Fibroblast of lung (primary cell): ENCODE measurements at places on chromosomes 2 and 18. TPM values are rescaled to one million over a fixed set of nuclear protein-coding genes. Genes with fewer than 3 reads are reported as not detected.
A peak's percentile ranks its signal among the peaks of the same experiment; 100 is the strongest.

GRCh38 chr2:205657579-205657978 is 24.7 kb upstream of the NRP2 start:
- peak; percentile 70 for DNase-seq

DNA sequence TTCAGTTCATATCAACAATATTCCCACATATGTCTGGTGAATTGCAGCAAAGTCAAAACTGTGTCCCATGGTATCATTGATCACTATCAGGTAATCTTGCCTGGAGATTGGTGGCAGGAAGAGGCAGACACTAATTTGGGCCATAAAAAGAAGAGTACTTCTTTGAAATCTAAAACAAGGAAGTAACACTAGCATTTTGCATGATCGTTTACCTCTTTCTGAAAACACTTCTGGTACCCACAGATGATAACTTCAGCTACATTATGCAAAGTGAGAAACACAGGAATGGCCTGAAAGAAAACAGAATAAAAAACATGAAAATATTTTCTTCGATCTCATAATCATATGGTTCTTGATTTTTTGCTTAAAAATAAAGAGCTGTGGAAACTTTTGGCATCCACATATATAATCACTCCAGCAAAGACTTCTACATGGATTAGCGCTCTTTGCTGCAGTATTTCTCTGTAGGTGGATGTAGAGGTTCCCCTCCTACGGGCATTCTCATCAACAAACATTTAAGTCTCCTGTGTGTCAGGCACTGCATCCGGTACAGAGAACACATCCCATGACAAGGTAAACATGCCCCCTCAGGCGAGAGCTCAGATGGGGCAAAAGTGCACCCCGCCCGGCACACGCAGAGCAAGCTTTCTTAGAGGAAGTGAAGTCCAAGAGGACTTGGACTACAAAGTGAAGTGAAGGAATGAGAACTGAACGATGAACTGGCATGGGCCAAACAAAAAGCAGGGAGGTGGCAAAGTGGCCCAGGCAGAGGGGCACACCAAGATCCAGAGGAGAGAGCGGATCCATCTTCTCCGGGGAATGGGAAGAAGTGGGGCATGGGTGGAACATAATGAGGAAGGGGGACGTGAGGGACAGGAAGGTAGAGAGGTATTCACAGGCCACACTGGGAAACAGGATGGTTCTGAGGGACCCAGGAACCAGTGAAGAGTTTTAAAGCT is 68.0 kb upstream of the RIOK3 start:
- DNase-seq = no peak

DNA sequence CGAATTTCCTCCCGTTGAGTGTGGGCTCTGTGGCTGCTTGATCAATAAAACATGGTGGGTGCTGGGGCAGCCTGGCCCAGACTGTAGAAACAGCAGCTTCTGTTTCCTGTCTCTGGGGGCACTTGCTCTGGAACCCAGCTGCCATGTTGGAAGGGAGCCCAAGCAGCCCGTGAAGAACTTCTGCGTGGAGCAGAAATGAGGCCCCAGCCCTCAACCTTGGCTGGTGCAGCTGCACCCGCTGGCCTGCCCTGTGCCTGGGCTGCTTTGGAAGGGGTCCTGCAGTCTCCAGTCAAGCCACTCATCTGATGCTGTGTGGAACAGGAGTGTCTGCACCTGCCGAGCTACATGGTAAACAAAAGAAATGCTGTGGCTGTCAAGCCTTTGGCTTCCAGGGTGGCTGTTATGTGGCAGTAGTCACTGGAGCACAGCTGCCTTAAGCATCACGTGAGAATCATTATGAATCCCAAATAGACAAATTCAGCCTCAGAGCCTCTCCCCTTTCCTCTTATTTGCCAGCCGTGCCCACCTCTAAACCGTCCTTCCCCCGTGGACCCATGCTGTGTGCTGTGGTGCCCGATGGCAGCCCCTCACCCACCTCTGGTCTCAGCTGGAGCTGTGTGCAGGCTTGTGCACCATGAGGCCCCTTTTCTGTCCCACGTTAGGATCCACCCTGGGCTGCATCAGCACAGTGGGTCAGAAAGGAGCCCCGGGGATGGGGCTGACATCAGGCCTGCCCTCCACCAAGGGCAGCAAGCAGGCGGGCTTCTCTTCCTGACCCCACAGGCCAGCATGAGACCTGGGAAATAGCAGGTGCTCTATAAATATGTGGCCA is 134.0 kb upstream of the HDAC4 start:
- no peak for DNase-seq

- no peak for DNase-seq
Observed at GRCh38 chr2:96262306-96262705, 3.5 kb downstream of the TMEM127 start.

DNA sequence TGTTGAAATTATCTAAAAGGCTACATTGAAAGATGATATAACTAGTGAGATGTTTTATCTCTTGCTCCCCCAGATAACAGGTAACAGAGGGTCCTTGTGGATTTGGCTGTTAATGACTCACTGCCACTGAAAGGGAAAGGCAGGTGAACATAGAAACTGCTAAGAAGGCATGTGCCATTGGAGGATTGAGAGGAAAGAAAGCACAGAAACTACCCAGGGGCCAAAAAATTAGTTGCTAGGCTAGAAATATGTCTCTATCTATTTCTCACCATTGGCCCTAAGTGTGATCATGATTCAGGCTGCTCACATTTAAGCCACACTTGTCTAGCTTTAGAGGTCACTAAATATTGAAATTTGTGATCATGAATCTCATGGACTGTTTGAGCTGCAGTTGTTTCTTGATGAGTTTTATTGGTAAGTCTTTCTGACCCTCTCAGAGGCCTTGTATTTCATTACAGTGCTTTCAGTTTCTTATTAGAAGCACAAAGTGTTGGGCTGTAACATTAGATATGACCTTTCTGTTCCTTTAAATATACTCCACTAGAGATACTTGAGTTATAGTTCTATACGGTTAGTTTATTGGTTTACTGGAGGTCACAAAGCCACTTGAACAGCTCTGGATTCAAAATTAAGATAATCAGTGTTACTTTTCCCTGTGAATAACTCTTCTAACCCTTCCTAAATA is 26.2 kb downstream of the NAB1 start:
- no peak for DNase-seq

GRCh38 chr18:22711192-22711685 is 221.9 kb upstream of the RBBP8 start:
- peak; percentile 87 for DNase-seq

GRCh38 chr18:23107718-23108117 is 27.6 kb upstream of the CABLES1 start:
- no peak for DNase-seq

DNA sequence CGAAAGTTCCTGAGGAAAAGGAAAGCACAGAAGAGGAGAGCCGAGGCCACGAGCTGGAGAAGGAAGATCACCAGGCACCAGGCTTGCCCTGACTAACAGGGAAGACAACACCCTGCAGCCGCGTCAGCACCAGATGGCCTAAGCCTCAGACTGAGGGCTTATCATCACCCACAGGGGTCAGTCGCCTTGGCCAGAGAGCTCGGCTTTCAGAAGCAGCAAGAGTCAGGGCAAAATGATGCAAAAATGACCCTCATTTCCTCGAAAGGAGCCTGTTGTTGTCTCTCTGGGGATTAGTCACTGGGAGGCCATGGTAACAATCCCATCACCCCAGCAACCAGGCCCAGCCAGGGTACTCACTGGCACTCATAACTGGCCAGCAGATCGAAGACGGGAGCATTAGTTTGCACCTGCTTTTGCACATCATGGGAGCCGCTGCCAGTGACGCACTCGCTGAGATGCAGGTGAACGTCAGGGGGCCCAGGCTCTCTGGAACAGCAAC is 42.7 kb upstream of the ZFP36L2 start:
- peak; percentile 98 for DNase-seq

DNA sequence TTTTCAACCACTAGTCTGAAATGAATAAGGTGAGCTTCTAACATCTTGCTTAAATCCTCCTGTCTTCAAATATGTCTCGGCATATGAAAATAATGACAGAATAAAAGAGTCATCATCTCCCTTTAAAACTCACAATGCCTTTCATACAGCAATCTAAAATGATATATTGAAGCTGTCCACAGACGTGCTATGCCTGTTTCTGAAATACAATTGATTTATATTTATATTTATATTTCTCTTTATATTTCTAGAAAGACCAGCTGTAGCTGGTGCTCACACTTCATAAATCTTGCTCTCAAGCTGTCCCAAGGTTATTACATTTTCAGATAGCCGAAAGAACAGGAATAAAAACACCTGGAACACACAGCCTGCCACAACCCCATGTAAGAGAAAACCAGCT is 11.1 kb downstream of the MBP start:
- DNase-seq = no peak

- no peak for DNase-seq
Observed at GRCh38 chr2:156242874-156243273, 89.6 kb downstream of the NR4A2 start.

DNA sequence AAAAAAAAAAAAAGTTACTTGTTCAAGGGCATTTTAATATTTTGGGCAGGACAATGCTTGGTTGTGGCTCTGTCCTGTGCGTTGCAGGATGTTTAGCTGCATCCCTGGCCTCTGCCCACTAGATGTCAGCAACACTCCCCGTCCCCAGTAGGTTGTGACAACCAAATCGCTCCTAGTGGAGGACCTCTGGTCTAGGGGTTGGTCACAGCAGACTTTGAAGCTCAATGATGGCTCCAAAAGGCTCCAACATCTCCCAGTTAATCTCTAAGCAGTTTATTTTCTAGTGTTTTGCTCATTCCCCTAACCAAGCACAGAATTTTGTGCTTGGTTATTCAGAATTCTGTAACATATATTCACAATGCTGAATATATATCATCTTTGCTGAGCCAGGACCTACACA is 67.0 kb downstream of the CHRNA1 start:
- DNase-seq = peak; percentile 50

DNA sequence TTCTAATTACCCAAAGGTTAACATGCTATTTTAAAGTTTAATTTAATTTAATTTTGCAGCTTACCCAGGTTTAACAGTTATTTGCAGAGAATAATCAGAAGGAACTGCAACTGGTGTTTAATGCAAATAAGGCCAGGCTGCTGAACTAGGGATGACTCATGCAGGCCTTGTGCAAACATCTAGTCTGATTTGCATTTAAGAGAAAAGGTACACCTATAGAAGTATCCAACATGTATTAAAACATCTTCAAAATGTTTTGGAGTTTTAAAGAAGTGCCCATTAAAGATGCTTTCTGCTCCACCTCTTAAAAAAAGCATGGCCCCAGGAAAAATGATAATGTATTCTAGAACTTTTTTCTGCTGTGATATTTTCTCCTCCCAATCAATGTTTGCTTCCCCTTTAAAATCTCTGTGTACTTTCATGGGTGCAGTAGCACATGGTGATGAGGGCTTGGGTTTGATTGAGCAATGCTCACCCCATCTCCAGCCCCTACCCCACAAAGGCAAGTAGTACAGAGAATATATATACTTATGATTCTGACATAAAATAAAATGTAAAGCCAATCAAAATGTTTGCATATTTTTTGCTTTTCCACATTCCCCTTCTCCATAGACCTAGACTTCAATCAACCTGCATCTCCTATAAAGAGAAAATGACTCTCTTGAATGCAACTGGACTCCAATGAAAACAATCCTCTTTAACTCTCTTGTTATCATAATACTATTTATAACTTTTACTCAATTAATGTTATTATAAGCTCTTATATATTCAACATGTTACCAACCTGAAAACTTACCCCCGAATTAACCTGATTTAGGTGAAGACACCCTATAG is 54.1 kb downstream of the ATP8B1 start:
- peak; percentile 69 for DNase-seq

DNA sequence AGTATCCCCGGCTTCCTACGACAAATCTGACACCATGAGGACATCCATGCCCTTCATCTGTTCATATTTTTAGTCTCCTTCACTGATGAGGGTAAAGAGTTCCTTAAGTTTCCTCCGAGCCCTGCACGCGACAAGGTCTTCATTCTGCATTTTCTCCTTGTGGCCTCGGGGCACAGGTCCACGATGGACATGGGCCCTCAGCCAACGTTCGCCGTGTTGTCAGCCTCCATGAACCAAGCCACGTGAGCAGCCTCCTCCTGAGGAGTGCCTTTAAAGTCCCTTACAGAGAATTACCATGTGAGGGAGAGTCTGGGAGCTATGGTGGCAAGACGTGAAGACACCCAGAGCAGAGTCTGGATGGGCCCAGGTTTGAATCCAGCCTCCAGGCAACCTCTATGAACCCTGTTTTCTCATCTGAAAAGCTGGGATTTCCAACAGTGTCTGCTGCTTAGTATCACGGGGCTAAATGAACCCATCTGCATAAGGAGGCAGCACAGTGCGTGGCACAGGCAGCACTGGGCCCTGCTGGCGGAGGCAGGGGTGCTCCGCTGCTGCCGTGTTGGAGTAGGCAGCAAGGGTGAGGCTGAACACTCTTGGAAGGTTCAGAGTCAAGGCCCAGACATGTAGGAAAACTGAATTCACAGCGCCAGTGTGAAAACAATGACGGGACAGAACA is 54.1 kb downstream of the EIPR1 start:
- no peak for DNase-seq

- no peak for DNase-seq
Observed at GRCh38 chr2:42693013-42693615, 70.8 kb downstream of the OXER1 start.

DNA sequence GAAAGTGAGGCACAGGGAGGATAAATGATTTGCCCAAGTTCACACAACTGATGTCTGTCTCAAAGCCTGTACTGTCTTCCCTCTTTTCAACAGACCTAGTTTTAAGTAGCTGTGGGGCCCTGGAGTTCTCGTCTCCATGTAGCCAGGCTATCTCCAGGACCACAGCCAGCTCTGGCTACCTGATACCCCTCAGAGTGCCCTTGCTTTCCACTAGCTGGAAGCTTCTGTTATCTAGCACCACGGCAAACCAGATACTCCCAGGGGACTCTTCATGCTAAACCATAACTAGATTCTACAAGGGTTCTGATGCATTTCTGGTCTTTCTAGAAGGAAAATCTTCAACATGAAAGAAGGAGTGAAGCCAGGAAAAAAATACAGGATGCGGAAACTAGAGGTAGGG is 137.3 kb downstream of the GALNT14 start:
- DNase-seq = no peak

GRCh38 chr2:128774320-128775216 is 455.9 kb upstream of the HS6ST1 start:
- no peak for DNase-seq

- DNase-seq = no peak
Observed at GRCh38 chr2:190820416-190820815, 60.2 kb upstream of the GLS start.

- no peak for DNase-seq
Observed at GRCh38 chr18:46416706-46417638, 240.0 kb downstream of the LOXHD1 start.

ARHGAP28 gene
- 27.2 and 35.0 TPM in 2 replicates for total RNA-seq

KIF5C gene
- 0.17 and 0.51 TPM in 2 replicates for total RNA-seq

PRLH gene
- not detected in 2 replicates for total RNA-seq

DLX1 gene
- not detected in 2 replicates for total RNA-seq

SLC4A5 gene
- under 0.01 and 0.17 TPM in 2 replicates for total RNA-seq

CD226 gene
- 0.33 and 0.51 TPM in 2 replicates for total RNA-seq

SOX11 gene
- total RNA-seq = 0.99 and 2.1 TPM in 2 replicates

VWC2L gene
- total RNA-seq = not detected in 2 replicates

DSC3 gene
- total RNA-seq = under 0.01 and 0.17 TPM in 2 replicates

MXD1 gene
- 7.7 and 8.4 TPM in 2 replicates for total RNA-seq

ANKRD53 gene
- total RNA-seq = 0.26 and 1.3 TPM in 2 replicates

RIT2 gene
- total RNA-seq = not detected in 2 replicates
